ENCODE measurements at places on chromosomes 4 and X.
A peak's percentile ranks its signal among the peaks of the same experiment; 100 is the strongest.

- no peak for DNase-seq
These were observed 31.8 kb downstream of the PROM1 start for GRCh38 chr4:16051980-16052379.

GRCh38 chr4:180314972-180315371, 1928.2 kb upstream of the TENM3 start:
- DNase-seq: no peak

DNA sequence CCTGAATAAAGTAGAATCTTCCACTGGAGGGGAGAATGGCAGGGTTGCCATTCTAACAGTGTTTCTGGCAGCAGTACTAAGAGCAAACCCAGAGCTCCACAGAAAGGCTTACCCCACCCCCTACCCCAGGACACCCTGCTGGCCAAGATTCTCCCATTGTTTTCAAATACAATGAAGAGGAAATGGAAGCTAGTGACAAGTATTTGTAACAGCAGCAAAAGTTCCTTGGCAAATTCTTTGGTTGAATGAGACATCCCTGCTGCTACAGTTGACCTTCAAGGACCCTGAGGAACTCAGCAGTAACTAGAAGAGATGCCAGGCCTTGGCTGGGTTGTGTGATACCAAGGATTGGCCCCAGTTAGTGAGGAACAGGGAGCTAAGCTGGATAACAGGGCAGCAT, 124.2 kb upstream of the DGKK start:
- no peak for DNase-seq

DNA sequence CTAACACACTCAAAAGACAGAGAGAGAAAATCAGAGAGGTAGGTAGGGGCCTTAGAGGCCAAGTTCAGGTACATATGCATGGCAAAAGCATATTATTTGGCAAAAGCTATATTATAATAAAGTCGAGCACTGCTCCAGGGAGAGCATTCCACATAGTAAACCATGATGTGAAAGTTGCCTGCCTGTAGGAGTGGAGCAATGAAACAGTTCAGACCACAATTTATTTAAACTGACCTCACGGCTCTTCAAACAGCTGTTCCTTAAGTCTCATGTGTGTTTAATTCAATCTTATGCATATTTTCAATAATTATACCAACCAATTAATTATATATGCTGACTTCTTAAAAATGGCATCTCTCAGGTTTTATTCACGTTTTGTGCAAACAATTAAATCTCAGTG, 3.3 kb downstream of the RFC1 start:
- no peak for DNase-seq

- DNase-seq: no peak
These were observed 72.4 kb upstream of the UCP1 start for GRCh38 chr4:140641105-140641555.

DNA sequence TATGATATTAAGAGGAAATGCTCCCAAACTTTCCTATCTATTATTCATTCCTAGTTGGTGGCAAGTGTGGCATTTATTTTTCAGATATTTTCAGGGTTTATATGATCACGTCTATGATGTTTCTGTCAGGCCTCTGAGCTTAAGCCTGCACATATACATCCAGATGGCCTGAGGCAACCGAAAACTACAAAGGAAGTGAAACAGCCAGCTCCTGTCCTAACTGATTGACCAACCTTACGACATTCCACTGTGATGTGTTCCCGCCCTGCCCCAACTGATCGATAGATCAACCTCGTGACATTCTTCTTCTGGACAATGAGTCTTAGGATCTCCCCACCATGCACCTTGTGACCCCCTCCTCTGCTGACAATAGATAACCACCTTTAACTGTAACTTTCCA, 67.6 kb upstream of the CTSO start:
- DNase-seq: no peak

DNA sequence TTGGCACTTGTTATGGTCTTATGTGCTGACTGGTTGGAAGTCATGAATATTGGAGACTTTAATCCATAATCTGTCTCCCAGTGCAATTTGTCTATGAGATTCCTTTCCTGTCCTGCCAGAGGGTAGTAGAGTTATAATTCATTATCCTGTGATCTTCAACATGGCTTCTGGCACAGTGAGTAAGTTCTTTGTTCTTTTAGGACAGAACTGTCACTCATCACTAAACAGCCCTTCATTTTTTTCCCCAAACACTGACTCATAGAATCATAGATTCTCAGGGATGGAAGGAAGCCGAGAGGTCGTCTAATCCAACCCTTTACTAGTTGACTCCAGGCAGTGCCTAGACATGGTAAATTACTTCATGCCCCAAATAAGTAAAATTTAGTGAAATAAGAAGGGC, 78.4 kb downstream of the LUZP4 start:
- no peak for DNase-seq

DNA sequence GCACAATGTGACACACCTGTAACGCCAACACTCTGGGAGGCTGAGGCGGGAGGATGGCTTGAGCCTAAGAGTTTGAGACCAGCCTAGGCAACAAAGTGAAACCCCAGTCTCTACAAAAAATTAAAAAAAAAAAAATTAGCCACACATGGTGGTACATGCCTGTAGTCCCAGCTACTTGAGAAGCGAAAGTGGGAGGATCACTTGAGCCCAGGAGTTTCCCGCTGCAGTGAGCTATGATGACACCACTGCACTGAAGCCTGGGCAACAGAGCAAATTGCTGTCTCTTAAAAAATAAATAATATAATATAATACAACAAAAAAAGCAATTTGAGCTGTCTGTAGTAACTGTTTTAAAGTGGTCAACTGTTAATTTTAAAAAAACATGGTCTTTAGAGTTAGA, 13.2 kb downstream of the SPOCK3 start:
- DNase-seq: no peak

DNA sequence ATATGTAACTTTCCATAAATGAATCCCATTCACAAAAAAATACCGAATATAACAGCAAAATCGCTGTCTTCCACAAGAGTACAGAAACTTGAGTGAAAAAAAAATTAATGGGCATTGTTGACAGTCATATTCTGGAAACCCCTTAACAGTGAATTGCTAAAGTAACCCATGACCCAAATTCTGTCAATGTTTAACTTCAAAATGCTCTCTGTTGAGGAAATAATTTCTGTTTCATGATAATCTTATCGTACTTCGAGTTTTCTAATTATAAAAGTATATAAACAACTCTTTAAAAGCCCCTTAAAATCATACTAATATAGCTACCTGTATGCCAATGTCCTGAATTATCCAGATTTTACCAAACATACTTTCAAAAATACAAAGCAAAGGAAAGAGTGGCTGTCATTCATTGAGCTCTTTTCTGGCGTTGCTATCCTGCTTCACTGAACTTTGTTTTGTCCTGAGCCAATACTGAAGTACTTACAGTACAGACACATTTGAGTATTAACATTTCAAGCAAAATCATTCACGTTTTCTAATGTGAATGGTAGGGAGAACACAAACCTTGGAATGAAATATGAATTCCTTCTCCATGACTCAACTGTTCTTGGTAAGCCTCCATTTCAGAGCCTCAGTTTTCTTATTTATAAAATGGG, 2.4 kb downstream of the XAGE3 start:
- DNase-seq: no peak

DNA sequence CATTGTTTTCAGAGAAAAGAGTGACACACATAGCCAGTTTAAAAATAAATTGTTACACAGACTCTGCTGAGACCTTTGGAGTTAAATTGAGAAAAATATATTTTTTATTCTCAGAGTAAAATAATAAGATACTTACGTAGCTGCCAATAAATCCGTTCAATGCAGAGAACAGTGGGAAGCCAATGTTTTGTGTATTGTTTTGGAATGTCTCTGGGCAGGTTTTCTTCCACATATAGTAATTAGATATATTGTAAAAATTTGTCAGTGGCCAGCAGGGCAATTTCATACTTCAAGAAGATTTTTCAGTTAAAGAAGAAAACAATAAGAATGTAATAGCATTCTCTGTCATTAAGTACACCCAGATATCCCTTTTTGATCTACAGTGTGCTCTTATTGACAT, 999.5 kb upstream of the INTU start:
- no peak for DNase-seq

DNA sequence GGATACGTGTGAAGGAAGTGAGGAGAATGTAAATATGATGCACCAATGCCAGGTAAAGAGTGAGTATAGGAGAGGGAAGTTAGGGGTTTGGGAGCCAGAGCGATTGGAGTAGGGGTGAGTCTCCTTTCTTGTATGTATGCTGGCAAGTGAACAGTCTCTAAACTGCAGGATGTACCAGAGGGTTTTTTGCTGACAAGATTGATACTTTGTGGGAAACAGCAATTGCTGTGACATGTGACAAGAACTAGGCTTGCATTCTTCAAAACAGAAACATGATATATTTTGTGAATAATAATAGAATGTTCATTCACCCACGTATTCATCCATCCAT, 706 bp downstream of the CHIC1 start:
- no peak for DNase-seq

DNA sequence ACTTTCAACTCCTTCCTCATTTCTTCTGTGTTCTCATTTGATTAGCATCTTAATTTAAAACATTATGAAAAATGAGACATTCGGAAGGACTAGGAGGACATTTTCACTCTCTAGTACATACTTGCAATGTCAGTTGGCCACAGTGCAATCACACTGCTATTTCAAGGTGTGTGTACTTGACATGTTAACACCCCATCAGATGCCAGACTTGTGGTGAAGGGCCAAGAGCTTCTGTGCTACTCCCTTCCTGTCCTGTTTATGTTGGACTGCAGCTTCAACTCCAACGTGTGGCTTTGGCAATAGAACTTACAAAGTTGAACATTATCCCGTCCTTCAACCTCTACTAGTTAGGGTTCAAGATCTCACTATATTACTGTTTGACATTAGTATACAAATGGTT, 221.0 kb downstream of the PALLD start:
- no peak for DNase-seq

DNA sequence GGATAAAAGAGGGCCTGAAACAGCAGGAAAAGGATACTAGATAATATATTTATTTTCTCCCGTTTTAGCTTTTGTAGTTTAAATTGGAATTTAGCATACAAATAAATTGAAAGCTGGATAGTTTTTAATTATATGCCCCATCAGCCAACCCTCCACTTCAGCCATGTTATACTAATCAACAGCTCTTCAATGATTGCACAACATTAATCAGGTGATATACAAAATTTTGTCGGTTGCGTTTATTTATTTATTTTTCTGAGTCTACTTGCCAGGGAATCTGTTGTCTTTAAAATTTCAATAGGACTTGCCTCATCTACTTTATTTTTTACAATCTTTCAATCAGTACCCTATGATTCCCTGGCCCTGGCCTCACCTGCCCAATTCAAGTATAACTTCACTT, 12.1 kb downstream of the DGKK start:
- no peak for DNase-seq

DNA sequence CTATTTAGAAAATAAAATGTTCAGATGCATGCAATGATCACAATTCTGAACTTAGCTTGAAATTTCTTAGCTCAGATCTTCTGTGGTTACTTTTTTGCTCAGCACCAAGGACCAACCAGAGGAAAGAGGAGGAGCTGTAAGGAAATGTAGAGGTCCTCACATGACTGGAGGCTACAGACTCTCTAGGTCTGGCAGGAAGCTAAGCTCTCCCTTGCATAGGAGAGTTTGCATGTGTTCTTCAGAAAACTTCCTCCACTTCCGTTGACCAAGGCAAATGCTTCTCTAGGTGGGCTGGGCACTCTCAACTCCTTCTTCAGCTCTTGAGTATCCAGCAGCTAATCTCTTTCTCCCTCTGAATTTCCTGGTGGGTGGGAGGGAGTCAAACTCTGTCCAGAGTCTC, 119.6 kb downstream of the BTC start:
- DNase-seq: no peak

DNA sequence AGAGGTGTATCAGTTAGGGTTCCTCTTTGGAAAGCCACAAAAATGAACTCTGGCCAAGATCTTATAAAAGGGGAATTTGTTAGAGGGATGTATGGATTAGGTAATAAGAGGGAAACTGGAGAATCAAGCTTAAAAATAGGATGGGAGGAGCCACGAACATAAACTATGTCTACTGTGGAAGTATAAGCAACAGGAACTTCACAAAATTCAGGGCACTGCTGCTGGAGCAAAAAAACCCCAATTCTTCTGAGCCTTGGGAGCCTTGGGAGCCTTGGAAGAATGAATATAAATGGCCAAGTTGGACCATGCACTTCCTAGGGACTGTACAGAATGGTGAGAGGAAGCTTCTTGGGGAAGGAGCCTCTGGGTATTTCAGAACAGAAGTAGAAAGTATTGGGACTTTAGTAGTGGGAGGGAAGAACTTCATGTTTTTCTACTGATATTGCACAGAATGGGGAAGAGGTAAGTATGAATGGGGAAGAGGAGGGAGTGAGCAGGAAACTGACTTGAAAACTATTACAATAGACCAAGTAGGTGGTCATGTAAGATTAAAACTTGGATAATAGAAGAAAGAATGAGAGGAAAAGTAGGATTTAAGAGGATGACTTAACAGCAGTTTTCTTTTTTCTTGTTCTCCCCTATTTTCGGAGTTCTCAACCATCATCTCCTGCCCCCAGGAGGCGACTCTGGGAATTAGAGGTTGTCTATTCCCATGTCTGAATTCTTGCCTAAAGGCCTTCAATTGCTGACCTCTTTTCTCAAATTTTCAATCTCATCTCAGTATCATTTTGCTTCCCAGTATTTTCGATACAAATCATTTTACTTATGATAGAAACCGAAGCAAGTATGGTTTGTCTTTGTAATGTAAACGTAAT, 44.4 kb upstream of the TAPT1 start:
- DNase-seq: no peak

GRCh38 chrX:72048510-72049455, 82.9 kb downstream of the RTL5 start:
- peak; percentile 15 for DNase-seq

- no peak for DNase-seq
These were observed 12.3 kb upstream of the ZNF630 start for GRCh38 chrX:48083706-48084105.

GRCh38 chrX:9875801-9876200, 89.6 kb downstream of the SHROOM2 start:
- no peak for DNase-seq

DNA sequence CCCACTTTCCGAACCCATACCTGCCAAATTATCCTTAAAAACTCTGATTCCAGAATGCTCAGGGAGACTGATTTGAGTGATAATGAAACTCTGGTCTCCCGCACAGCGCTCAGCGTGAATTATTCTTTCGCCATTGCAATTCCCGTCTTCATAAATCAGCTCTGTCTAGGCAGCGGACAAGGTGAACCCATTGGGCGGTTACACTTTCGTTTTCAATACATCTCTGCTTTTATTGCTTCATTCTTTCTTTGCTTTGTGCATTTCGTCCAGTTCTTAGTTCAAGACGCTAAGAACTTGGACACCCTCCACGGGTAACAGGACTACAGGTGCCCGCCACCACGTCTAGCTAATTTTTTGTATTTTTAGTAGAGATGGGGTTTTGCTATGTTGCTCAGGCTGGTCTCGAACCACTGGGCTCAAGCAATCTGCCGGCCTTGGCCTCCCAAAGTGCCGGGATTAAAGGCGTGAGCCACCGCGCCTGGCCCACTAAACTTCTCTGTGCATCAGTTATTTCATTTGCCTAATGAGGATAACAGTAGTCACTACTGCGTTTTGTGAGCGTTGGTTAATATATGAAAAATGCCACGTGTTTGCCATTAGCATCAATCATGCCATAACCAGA, 936 bp upstream of the PGK1 start:
- no peak for DNase-seq

Measured in activated CD4-positive, alpha-beta T cell treated with anti-CD3 and anti-CD28 coated beads for 36 hours (primary cell).